ENCODE measurements at places on chromosomes 12 and 14.

DNA sequence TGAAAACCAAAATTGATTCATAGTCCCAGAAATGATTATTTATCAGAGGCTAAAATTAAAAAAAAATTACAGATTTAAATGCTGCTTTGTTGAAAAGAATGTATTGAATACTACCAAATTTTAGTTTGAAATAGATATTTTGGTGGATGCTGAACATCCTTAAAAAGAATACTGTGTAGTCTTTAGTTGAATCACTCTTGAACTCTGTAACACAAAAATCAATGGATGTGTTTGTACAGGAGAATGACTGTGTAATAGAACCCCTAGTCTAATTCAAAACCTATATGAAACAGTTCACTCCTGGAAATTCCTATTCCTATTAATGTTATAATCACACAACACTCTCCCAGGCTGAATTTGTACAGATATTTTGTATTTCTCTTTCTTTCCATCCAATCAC is 1.5 kb upstream of the TSPAN8 start:
- no peak for DNase-seq

DNA sequence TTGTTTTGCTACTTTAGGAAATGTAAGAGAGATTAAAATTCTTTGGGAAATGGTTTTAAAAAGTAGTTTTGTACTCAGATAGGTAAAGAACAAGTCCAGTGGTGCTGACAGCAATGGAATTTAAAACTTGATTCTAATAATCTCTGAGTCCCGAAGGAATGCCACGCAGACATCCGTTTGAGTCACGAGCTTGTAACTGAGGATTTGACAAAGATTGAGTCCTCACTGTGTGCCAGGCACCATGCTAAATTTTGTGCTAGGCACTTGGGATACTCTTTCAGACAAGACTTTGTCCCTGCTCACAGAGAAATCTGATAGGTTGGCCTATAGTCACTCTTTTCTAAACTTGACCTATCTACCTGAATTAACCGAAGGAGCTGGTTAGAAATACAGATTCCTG is 12.7 kb downstream of the FLRT2 start:
- DNase-seq = no peak

DNA sequence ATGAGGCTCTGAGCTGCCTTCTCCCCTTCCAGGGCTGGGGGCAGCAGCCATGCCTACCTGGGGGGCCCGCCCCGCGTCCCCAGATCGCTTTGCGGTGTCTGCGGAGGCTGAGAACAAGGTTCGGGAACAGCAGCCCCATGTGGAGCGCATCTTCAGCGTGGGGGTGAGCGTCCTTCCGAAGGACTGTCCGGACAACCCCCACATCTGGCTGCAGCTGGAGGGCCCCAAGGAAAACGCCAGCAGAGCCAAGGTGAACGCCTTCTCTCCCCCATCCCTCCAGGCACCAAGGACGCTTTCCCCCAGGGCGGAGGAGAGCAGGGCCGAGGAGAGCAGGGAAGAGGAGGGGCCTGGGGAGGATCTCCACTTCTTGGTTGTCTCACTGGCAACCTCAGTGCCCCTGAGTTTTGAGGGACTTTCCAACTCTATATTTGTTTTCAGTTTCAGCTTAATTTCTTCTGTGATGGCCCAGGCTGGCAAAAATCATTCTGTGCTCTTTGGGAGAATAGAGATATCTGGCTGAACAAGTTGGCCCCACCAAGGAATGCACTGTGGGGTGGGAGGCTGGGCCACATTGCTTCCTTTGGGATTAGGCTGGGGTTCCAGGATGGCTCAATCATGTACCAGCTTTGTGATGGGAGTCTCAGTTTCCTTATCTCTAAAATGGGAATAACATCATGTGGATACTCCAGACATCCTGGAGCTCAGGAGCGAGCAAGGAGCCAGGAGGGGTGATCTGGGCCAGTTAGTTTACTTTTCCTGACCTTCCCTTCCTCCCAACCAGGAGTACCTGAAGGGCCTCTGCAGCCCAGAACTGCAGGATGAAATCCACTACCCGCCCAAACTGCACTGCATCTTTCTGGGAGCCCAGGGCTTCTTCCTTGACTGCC is 1.2 kb downstream of the KHNYN start:
- DNase-seq = no peak

DNA sequence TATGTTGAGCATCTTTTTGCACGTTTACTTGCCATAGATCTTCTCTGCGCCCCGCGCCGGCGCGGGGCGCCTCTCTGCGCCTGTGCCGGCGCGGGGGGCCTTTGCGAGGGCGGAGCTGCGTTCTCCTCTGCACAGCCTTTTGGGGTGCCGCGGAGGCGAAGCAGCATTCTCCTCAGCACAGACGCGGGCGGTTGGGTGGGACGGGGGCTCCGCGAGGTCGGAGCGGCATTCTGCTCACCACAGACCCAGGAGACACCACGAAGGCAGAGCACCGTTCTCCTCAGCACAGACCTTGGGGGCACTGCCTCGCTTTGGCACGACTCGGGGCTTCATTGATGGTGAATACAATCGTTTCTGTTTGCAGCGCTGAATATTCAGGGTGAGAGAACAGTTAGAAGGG is 28.5 kb upstream of the ANHX start:
- no peak for DNase-seq

DNA sequence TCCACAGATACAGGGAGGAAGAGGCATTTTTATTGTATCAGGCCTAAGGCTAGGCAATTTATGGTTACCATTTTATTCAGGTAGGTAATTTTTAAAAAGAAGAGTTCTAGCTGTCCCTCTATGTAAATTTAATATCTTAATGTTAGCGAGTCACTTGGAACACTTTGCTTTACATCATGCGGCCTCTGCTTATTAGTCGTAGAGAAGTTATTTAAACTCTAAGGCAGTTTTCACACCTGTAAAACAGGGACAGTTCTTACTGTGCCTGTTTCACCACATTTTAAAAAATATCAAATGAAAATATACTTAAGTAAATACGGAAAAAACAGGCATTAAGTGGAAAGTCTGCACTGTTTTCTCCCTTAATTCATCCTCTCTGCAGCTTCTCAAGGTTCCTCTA is 71.4 kb upstream of the POC1B start:
- no peak for DNase-seq

DNA sequence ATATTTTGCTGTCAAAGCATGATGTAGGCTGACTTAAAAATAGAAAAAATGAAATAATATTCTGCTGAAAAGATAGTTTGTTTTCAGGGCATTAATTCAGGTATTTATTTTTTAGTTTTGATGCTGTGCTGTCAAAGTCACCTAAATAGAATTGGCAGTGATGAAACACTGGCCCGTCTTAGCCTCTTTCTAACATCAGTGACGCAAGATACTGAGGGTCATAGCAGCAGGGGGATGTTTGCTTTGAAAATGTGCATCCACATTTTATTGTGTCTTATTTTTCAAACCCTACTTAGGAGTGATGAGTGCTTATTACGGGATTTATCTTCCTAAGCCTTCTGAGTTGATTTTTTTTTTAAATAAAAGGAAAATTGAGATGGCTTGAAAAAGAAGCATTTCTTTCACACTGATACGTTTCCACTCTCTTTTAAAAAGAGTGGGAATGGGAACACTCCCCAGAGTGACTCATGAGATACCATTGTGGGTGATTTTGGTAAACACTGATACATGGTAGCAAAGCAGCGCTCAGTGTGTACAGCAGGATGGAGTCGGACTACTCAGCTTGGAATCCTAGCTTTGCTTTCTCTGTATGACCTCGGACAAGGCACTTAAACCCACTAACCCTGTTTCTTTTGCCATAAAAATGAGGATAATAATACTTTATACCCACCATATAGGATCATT is 290.8 kb downstream of the ERC1 start:
- DNase-seq = no peak

DNA sequence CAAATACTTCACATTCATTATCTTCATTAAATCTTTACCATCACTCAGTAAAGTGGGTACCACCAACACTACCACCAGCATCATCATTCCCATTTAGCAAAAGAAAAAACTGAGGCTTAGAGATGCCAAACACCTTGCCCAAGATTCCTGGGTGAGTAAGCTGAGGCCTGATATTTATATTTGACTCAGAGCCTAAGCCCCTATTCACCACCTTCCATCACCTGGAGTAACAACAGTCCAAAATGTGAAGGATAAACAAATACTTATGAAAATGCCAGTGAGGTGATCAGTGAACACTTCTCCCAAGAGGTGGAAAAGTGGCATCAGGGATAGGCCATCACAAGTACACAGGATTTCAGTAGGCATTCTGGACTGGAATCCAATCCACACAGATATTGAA is 3.7 kb downstream of the SLC38A1 start:
- DNase-seq = no peak

- no peak for DNase-seq
Measured at GRCh38 chr12:115380546-115381120, 696.7 kb upstream of the TBX3 start.

GRCh38 chr14:98181768-98182167 is 1090.2 kb downstream of the BCL11B start:
- DNase-seq = no peak

GRCh38 chr12:28191051-28192048 is 1.1 kb downstream of the CCDC91 start:
- no peak for DNase-seq

DNA sequence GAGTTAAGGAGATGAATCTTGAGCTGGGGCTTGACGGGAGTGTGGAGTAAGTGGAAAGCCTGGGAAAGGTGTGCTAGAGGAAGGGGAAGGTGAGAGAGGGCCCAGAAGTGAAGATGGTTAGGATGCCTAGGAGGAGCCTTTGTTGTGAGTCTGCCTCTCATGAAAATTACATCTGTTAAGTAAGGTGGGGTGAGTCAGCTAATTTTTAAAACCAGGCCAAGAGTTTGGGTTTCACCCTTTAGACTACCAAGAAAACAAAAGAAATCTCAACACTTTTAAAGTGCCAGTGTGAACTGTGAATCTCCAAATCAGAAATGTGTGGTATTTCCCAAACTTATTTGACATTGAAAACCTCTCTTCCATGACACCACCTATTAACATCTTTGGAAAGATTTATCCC is 185.2 kb downstream of the CRADD start:
- no peak for DNase-seq

DNA sequence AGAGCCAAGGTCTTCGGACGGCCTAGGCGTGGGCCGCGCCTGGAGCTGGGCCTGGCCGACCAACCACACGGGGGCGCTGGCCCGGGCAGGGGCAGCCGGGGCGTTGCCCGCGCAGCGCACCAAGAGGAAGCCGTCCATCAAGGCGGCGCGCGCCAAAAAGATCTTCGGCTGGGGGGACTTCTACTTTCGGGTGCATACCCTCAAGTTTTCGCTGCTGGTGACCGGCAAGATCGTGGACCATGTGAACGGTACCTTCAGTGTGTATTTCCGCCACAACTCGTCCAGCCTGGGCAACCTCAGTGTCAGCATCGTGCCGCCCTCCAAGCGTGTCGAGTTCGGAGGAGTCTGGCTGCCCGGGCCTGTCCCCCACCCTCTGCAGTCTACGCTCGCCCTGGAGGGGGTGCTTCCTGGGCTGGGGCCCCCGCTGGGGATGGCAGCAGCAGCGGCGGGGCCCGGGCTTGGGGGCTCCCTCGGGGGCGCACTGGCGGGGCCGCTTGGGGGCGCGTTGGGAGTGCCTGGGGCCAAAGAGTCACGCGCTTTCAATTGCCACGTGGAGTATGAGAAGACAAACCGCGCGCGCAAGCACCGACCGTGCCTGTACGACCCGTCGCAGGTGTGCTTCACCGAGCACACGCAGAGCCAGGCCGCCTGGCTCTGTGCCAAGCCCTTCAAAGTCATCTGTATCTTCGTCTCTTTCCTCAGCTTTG is 4.4 kb upstream of the SHMT2 start:
- no peak for DNase-seq

DNA sequence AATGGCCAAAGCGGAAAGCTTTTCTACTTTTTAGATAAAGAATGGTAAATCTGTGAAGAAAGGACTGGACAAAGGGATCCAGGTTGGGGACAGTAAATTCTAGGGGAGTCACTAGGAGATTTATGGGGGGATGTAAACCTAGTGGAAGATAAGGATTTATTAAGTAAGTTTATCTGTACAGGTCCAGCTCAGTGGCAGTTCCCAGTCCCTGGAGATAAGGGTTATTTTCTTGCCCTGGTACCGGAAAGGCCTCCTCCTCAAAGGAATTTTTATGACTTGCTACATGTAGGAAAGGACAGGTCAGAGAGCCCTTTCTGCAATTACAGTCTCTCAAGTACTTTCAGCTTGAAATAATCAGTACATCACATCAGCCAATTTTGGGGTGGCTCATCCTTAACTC is 72.6 kb upstream of the BICD1 start:
- DNase-seq = no peak

DNA sequence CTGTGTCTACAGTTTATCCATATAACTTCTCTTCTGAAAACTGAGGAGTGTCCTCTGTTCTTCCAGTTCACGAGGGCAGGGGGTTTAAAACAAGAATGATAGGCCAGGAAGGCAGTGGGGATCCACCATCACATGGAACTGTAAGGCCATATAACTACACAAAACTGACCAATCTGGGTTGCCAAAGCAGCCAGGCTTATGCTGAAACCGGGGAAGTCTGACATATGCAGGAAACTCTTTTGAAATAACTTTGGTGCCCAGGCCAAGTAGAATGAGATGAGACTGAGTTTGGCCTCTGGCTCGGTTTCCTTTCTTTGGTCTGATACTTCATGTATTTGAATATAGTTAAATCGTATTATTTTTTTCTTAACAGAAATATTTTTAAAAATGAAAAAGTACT is 18.0 kb upstream of the ATF1 start:
- DNase-seq = no peak

DNA sequence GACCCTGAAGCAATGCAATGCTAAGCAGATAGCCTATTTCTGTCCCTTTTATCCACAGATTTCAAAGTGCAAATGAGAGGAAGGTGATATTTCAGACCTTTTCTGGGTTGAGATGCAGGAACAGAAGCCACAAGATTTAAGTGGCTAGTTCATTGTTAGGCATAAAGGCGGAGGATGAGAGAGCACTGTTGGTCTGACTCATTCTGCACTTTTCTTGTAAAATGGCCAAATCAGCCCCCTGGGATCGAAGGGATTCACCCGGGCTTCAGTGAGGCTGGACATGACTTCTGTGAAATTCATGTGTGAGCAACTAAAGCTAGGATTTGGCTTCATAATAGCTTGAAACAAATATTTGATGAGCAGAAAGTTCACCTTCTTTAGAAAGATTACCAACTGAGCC is 101.9 kb upstream of the OVCH1 start:
- no peak for DNase-seq

- DNase-seq = no peak
Measured at GRCh38 chr14:93893661-93894261, 33.4 kb upstream of the FAM181A start.
